ENCODE measurements at places on chromosomes 13 and 19. TPM values are rescaled to one million over a fixed set of nuclear protein-coding genes. Genes with fewer than 3 reads are reported as not detected.
A peak's percentile ranks its signal among the peaks of the same experiment; 100 is the strongest.

DNA sequence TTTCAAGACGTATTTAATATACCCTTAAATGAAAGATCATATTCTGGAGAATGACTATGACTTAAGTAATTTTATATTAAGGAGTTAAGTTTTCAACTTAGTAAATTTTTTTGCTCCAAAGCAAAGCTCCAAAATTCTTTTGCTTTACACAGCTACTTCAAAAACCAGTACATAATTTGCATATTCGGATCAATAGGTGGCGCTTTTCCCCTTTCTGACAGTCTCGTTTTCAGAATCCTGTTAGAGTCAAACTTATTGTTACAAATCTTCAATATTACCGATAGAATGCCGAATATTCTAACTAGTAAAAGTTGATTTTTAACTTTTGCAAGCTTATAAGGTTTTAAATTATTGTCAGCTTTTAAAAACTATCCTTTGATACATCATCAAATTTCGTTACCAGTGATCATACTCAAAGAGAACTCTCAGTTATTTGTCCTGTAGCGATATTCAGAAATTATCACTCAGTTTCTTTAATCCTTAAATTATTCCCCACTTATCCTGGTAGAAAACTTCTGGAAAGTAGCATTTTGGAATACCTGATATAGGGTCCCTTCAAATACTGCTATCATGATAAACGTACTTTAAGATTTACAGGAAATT is 852.7 kb upstream of the KLHL1 start:
- peak; percentile 7 for DNase-seq

GRCh38 chr19:3585301-3586126 is at the start of gene GIPC3:
Gene GIPC3 (plus strand): TSS chr19:3585478. CDS start chr19:3585598, 120 bp downstream.
- no peak for DNase-seq

DNA sequence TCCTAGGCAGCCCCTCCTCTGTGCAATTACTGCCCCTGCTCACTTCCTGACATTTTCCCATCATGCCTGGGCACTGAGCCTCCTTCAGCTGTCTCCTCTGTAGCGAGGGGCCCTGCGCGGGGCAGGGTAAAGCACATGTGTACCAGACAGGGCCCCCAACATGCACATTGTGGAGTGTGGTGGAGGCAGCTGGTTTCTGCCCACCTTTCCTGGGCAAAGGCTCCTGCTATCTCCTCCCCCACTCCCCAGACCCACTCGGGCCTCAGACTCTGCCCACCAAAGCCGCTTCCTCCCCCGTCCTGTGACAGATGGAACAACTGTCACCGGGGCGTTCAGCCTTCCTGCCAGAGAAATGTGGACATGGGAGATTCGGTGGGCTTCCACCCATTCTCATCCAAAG is 2.9 kb upstream of the KPTN start:
- no peak for DNase-seq

DNA sequence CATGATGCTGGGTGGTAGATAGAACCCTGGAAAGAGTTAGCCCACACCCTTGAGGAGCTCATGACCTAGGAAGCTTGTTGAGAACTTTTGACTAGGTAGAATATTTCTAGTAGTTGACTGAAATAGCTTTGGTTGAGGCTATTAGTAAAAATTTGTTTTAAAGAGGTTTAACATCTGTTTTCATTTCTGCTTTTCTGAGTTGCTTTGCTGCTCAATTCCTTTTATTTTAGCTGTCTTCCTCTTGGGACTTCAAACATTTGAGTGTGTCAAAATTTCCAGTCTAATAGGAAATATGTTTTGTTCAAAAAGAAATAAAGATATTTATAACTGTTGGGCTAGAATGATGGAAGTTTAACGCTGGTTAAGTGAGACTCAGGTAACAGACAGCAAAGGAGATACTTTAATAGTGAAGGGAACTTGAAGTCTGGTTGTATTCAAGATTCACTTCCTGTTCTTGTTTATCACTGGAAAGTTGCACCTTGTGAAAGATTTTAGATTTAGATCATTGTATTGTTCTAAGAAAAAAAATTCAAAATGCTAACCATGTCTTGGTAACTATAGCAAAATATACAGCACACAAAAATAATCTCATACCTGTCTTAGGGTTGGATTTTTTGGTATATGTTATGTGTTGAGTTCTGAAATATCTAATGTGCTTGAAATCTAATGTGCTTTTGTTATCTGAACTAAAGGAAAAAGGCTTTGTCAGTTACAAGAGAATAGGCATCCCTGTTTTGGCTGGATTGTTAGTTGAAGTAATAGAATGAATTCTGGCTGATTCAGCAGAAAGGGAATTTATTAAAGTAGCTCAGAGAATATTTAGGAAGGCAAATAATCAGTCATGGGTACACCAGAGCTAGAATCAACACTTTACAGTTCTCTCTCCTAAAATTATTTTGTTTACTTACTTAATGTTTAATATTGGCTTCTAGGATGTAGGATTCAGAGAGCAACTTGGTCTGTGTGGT is 24.4 kb upstream of the GPR18 start:
- DNase-seq: no peak

GRCh38 chr19:29294343-29294811 is 81.4 kb upstream of the UQCRFS1 start:
- DNase-seq: peak; percentile 67

- DNase-seq: no peak
Observed at GRCh38 chr19:35206379-35206778, 22.2 kb downstream of the FAM187B start.

GRCh38 chr19:43465468-43466120 is at the start of gene LYPD3:
Gene LYPD3 (minus strand): TSS chr19:43465608. CDS start chr19:43465571, 37 bp downstream.
- peak; percentile 74 for DNase-seq

- DNase-seq: peak; percentile 24
Observed at GRCh38 chr13:79870123-79870522, 389.2 kb downstream of the NDFIP2 start.

GRCh38 chr13:113916330-113916815 is 52.5 kb upstream of the GAS6 start:
- DNase-seq: no peak

- DNase-seq: no peak
Observed at GRCh38 chr13:49567491-49567890, 17.9 kb downstream of the RCBTB1 start.

DNA sequence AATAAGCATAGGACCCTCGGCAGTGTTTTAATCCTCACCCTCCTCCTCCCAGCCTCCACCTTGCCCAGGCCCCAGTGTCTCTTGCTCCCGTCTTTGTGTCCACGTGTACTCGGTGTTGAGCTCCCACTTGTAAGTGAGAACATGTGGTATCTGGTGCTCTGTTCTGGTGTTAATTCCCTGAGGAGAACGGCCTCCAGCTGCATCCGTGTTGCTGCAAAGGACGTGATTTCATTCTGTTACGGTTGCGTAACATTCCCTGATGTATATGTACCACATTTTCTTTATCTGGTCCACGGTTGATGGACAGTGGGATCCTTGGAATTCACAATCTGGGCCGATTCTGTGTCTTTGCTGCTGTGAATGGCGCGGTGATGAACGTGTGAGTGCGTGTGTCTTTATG is 44.7 kb upstream of the TFDP1 start:
- DNase-seq: no peak

- no peak for DNase-seq
Observed at GRCh38 chr19:29539670-29540069, 13.9 kb downstream of the VSTM2B start.

GRCh38 chr19:7488736-7489353 is at the start of gene PEX11G:
Gene PEX11G (minus strand): TSS chr19:7489035. CDS start chr19:7489010, 25 bp downstream.
- DNase-seq: peak; percentile 81

DNA sequence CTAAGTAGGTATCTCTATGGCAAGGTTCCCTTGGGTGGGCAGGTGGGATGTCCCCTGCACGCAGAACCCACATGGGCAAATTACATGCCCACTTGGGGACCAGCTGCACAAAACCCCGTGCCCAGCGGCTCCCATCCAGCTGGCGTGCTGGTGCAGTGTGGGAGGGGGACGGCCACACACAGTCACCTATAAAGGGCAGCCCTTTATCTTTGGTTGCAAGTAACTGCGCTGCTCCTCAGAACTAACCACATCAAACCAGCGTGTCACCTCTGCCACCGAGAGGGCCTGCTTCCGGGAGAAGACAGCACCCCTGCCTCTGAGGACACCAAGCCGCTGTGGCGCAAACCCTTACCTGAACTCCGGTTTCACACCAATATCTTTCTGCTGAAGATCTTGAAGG is 32.2 kb downstream of the ANKRD27 start:
- no peak for DNase-seq

DNA sequence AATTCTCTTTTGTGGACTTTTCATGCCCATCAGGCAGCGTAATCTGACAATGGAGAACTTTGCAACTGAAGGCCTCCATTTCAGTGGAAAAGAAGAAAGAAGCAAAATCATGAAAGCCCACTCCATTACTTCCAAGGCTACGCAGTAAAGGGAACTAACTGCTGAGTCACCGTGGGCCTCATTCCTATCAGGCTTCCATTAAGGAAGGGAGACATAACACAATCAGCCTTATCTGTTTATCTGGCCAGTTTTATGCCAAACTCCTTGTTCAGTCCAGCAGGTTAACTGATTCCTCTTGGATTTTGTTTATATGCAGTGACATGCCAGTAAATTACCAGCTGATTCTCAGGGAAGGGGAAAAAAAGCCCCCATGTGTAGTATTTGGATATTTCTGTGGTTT is 56.8 kb upstream of the KATNAL1 start:
- peak; percentile 67 for DNase-seq

Gene LENG9
- 1.2 TPM for total RNA-seq

Gene IL4I1
- 12.5 TPM for total RNA-seq

Gene KLK7
- total RNA-seq: not detected

Gene PLEKHG2
- 11.7 TPM for total RNA-seq

Gene RGCC
- total RNA-seq: 2.3 TPM

Gene PODNL1
- total RNA-seq: 2.8 TPM

Gene PEAK3
- not detected for total RNA-seq

Gene KIRREL2
- 0.17 TPM for total RNA-seq
